H9 (cell line): ENCODE measurements at places on chromosomes 12 and 14. TPM values are rescaled to one million over a fixed set of nuclear protein-coding genes. Genes with fewer than 3 reads are reported as not detected.

SMCO2 gene
- total RNA-seq = 0.20 TPM in 2 replicates

GRCh38 chr12:108644811-108645120 lies 11.1 kb upstream of the SELPLG start:
- DNase-seq = peak; percentile 23

- no peak for DNase-seq
Observed at GRCh38 chr14:106276326-106277267, 750.2 kb downstream of the TMEM121 start.

DNA sequence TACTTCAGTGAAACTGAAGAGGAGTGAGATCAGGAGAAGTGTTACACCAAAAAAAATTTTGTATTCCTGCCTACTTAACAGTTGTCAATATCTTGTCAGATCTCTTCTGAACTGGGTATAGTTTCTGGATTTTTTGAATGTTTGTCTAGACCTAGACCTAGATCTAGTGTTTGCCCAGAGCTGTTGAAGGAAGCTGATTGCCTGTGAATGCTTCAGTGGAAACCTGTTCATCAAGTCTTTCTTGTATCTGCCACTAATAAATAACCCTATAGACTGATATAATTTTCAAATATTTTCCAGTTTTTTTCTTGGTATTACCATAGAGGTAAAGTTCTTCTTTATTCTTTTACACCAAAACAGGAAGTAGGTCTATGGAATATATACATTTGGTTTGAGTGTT lies 781.5 kb upstream of the FBXO33 start:
- no peak for DNase-seq

AICDA gene
- 0.22 TPM in 1 of 2 replicates, not detected in the other for total RNA-seq

DNA sequence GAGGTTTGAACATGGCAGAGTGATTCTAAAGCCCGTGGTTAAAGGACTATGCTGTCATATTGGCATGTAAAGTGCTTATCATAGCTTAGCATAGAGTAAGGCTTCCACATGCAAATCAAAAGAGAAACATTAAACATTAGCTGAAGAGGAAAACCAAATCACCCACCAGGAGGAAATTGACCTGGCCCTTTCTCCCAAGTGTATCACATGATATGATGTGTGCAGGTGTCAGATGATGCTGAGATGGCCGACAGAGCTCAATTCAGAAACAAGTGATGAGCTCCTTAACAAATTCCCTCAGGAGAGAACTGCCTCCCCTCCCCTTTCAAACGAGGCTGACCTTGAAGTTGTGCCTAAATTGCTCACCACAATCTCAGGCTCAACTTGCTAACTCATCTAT lies 217.1 kb upstream of the BTG1 start:
- no peak for DNase-seq

DNA sequence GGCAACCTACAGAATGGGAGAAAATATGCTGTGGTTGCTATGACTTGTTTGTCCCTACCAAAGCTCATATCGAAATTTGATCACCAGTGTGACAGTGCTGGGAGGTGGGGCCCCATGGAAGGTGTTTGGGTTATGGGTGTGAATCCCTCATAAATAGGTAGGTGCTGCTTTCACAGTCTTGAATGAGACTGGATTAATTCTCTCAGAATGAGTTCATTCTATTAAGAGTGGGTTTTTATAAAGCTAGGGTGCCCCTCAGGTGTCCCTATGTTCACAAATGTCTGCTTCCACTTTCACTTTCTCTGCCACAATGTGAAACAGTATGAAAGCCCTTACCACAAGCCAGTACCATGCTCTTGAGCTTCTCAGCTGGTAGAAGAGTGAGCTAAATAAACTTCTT lies 133.5 kb downstream of the CPNE8 start:
- DNase-seq = no peak

DNA sequence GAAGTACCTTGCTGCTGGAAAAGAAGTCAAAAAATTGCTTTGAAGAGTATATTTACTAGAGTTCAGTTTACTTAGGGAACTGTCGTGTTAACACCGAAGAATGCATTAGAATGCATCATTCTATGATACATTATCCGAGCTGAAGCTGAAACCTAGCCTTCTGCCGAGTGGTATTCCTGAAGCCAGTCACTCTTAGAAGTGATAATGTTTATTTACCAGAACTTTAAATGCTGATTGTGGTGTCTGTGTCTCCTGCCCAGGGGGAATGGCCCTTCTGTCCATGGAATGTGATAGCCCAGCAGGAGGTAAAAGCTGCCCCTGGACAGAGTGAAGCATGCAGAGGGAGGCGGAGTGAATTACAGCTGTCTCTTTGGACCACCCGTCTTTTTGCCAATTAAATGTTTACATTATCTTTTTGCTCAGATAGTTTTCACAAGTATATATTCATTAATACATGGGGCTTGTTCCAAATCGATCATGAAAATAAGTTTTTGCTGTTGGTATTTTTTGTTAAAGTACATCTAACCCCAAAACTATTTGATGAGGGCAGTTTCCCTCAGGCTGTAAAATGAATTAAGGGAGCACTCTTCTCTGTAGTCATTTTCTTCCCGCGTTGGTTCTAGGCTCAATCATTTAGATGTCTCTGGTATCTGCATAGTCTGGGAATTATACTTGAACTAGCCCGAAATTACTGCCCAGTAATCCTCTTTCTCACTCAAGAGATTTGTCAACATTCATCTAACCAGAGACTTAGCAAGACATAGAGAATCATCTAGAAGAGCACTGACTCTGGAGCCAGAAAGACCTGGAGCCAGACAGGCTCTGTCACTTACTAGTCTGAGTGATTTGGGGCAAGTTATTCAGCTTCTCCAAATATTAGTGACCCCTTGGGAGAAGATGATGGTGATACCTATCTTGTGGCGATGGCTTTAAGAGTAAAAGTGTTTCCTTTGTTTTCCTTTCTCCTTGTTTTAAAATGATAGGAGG lies 147.6 kb downstream of the CRADD start:
- DNase-seq = peak; percentile 64

RPS6KA5 gene
- 3.7 and 3.8 TPM in 2 replicates for total RNA-seq

GRCh38 chr12:96501133-96501761 lies 11.9 kb downstream of the CFAP54 start:
- DNase-seq = peak; percentile 45

DNA sequence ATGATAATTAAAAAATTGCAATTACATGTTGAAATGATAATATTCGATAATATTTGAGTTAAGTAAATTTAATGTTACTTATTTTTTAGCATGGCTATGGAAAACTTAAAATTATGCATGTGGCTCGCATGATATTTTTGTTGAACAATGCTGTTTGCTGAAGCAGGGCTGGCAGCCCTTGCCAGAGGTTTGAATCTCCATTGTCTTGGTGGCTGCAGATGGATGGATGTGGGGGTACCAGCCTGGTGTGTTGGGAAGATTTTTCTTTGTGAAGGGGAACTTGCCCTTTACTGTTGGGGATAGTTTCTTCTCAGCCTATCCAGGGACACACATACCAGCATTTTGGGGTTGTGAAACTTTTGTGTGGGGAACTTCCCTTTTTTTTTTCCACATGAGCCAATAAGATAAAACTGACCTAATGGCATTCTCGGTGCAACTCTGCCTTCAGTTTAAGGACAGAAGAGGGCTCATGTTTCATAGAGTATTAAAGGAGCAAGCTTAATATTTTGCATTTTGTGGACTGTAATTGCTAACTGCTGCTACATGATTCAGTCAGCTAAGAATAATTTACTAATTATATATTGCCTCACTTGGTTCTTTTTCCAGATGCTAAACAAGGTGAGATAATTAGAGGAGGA lies 8.8 kb downstream of the RASSF3 start:
- no peak for DNase-seq

DNA sequence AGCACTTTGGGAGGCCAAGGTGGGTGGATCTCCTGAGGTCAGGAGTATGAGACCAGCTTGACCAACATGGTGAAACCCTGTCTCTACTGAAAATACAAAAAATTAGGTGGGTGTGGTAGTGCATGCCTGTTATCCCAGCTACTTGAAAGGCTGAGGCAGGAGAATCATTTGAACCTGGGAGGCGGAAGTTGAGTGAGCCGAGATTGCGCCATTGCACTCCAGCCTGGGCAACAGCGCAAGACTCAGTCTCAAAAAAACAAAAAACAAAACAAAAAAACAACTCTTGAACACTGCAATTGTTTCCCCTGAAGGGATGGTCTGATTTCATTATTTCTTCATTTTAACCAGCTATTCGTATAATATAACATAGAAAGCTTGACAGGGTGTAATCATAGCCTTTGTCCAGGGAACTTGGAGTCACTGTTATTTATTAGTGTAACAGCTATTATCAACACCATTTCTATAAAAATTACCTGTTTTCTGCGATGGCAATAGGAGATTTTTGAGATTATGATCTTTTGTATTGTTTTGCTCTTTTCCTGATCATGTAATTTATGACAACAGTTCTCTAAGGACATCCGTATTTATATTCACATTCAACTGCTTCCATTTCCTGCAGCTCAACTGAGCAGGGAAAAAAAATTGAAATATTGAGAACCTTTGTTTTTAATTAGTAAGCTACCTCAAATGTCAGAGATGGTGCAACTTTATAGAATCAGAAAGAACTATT lies 94.7 kb downstream of the DIP2B start:
- DNase-seq = no peak

DNA sequence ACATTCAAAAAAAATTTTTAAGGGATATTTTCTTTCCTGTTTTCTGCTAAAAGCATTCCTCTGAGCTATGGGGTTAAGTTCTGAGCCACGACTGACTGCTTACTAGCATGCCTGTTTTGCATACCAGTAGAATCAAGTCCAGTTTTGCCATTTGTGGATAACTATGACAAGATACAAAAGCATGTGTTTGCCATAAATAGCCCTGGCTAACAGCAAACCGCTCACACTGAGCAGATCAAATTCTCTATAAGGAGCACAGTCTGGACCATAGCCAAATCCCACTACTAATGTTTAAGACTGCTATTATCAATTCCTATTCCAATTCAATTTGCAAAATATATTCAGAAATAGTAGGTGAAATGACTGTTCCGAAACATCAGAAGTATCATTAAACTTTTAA lies 3.2 kb downstream of the CFL2 start:
- no peak for DNase-seq

DNA sequence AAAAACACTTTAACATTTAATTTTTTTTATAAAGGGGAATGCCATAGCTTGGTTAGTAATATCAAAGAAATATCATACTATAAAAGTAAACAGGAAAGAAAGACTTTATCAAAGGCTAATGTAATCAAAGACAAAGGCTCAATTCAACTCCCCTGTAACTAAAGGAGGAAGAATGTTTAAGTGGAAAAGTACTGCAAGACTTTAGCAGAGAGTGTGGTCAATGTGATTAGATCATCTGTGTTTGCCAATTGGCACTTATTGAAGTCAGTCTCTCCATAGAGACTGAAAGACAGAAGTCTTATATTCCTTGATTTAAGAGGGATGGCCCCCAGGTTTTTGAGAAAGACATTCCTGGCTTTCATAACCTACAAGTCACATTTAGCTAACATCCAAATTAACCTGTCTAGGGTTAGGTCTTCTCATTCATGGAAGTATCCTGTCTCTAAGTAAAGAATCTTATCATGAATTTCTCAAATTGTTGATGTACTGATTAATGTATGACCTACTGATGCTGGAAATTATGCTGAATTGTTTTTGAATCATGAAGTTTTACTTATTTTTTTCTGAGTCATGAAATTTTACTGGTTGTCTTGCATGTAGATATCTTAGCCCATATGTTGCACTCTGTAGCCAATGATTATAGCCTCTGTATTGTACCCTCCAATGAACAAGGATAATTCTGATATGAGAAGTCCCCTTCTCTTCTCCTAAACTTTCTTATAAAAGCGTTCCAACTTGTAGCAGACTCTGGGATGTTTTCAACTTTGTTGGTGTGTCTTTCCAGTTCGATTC lies 65.4 kb downstream of the ATXN7L3B start:
- no peak for DNase-seq

DNA sequence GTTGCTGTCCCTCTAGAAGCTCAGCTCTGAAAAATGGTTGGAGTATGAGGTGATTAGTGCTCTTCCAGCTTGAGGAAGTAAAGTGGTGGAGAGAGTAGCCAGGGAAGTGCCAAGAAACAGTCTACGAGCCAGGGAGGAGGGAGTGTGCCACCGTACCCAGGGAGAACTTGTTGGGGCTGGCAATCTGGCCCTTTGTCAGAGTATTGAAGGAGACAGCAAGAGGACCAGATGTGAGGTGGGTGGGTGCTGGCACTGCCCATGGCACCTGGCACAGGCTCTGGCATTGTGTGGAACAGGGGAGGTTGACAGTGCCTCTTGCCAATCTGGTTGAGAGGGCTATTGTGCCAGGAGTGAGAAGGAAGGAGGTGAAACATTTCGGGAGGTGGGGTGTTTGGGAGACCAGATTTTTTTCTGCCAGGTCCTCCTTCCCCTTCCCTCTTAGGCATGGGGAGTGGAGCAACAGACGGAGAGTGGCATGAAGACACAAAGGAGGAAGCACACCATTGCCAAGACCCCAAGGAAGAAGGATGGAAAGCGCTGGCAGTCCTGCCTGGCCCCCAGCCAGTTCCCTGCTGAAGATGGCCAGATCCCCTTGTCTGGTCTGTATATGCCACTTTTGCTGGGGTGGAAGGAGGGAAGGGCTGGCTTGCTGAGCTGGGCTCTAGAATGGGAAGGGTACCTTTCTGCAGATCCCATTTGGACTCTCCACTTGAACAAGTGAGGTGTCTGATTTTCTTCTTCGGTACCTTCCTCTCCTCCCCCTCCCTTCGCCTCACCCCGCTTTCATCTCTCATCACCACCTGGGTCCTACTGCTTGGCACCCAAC lies 37.5 kb downstream of the ZFHX2 start:
- DNase-seq = peak; percentile 9

DNA sequence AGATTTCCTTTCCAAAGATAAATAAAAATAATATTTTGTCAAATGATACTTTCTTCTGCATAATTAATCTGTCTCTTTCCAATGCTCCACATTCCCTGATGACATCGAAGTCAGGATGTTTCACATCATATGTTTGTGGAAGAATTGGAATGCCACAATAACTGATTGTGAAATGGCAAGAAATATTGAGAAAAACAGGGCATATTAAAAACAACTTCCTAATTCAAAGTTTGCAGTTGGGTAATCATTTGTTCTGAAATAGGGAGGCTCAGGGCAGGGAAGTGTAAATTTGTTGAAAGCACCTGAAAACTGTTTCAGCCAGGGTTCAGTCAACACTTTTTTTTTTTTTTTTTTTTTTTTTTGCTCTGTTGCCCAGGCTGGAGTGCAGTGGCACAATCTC lies 50.7 kb downstream of the BCAT1 start:
- no peak for DNase-seq

DNA sequence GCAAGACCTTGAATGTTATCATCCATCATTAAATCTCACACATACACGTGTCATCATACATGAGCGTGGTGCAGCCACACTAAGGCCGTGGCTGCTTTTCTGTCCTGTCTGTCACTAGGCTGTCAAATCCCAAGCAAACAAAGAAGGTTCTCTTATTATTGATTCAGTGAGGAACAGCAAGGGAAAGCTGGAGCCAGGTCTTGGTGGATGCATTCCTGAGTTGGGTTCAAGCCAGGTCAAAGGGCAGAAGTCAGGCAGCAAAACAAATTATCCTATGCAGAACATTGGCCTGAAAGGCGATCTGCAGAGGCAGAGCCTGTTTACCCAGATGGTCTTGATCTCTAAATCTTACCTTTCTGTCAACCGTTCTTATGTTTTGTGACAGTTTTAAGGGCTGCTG lies 252.3 kb downstream of the NEDD1 start:
- DNase-seq = no peak

GRCh38 chr14:47543459-47543858 lies 131.9 kb downstream of the MDGA2 start:
- no peak for DNase-seq

CLEC4D gene
- total RNA-seq = 0.42 and 0.48 TPM in 2 replicates
